ENCODE measurements at places on chromosomes 16 and 17. TPM values are rescaled to one million over a fixed set of nuclear protein-coding genes. Genes with fewer than 3 reads are reported as not detected.

Gene PHB1
- 24.2 TPM for total RNA-seq

Gene CACNG4
- not detected for total RNA-seq

Gene OSGIN1
- total RNA-seq: 2.1 TPM

Gene SPNS3
- 2.3 TPM for total RNA-seq

Gene FADS6
- not detected for total RNA-seq

Gene CMTM2
- not detected for total RNA-seq

Gene NECAB2
- not detected for total RNA-seq

Gene PRDM7
- total RNA-seq: not detected

Gene SDK2
- 8.1 TPM for total RNA-seq

Gene MEOX1
- total RNA-seq: 0.50 TPM

- H3K4me3 ChIP-seq: no peak overlapping the region
- DNase-seq: no peak
- peaks cover 7% of the 10 kb centered on the region for H3K4me1 ChIP-seq
- H3K27ac ChIP-seq: no peak overlapping the region
Measured at GRCh38 chr16:31421587-31421986, 6.6 kb downstream of the COX6A2 start.

- DNase-seq: no peak
- no peak overlapping the region for H3K27ac ChIP-seq
- no peak overlapping the region for H3K4me3 ChIP-seq
- H3K4me1 ChIP-seq: peaks cover 8% of the 10 kb centered on the region
- H3K36me3 ChIP-seq: peaks cover 38% of the 10 kb centered on the region
- no peaks in the 10 kb centered on the region for H3K27me3 ChIP-seq
Measured at GRCh38 chr17:65011047-65011446, 45.5 kb downstream of the GNA13 start.

- no peak overlapping the region for H3K4me3 ChIP-seq
- H3K36me3 ChIP-seq: no peaks in the 10 kb centered on the region
- DNase-seq: no peak
Measured at GRCh38 chr17:44607836-44608690, 48.2 kb upstream of the MEIOC start.

DNA sequence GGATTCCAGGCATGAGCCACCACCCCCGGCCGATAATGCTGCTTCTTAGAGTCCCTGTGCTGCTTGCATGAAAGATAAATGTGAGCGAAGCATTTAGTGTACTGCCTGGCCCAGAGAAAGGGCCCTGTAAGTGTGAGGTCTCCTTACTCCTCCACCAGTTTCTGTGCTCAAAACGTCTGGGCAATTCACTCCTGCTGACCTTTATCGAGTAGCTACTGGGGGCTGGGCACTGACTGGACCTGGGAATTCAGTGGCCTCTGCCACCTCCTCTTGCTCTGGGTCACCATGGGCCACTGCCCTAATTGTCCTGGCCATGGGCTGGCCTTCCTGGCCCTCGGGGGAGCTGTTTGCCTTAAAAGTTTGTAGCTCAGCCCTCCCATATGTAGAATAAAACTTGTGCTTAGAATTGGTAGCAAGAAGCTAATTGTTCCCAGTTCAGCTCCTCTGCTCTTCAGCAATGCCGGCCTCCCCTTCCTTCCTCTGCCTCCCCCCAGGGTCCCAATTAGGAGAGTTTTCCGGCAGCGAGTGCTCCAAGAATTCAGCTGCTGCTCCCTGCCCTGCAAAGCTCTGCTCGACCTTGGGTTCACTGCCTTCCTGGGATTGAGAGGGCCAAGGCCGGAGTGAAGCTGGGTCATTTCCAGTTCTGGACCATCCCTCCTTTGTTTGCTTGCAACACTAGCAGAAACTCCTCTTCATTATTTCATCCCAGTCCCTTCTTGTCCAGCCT, 98.9 kb upstream of the CDC42EP4 start:
- H3K27me3 ChIP-seq: no peaks in the 10 kb centered on the region
- DNase-seq: no peak
- H3K4me3 ChIP-seq: no peak overlapping the region
- H3K36me3 ChIP-seq: no peaks in the 10 kb centered on the region
- no peak overlapping the region for H3K27ac ChIP-seq
- H3K4me1 ChIP-seq: no peaks in the 10 kb centered on the region

DNA sequence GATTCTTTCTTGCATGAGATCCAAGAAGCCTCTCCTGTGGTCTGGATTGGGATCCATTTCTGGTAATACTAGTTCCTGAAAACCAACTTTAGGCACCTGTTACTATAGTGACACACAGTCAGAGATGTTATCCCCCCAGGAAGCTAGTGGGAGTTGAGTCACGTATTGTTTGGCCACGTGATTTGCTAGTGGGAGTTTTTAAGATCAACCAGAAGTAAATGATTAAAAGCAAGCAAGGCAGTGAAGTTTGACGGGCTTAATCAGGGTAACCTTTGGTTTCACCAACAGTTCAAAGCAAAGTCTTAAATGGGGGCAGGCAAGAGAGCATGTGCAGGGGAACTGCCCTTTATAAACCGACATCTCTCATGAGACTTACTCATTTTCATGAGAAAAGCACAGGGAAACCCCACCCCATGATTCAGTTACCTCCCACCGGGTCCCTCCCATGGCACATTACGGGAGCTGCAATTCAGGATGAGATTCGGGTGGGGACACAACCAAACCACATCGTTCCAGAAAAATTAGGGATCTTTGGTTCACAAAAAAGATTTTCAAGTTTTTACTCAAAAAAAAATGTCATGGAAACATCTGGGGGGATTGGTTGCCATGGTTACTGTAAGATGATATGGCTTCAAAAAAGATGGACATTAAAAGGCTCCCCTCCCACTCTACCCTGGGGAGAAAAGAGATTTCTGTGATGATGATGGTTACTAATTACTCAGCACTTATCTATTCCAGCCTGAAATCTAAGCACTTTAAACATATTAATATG, 483.1 kb upstream of the ERCC4 start:
- no peak overlapping the region for H3K27ac ChIP-seq
- H3K27me3 ChIP-seq: no peaks in the 10 kb centered on the region
- no peaks in the 10 kb centered on the region for H3K4me1 ChIP-seq

- H3K4me3 ChIP-seq: no peak overlapping the region
- H3K27ac ChIP-seq: no peak overlapping the region
- H3K27me3 ChIP-seq: peaks cover 2% of the 10 kb centered on the region
- no peaks in the 10 kb centered on the region for H3K36me3 ChIP-seq
- no peaks in the 10 kb centered on the region for H3K4me1 ChIP-seq
Measured at GRCh38 chr17:28488533-28489276, 15.3 kb downstream of the SLC13A2 start.

DNA sequence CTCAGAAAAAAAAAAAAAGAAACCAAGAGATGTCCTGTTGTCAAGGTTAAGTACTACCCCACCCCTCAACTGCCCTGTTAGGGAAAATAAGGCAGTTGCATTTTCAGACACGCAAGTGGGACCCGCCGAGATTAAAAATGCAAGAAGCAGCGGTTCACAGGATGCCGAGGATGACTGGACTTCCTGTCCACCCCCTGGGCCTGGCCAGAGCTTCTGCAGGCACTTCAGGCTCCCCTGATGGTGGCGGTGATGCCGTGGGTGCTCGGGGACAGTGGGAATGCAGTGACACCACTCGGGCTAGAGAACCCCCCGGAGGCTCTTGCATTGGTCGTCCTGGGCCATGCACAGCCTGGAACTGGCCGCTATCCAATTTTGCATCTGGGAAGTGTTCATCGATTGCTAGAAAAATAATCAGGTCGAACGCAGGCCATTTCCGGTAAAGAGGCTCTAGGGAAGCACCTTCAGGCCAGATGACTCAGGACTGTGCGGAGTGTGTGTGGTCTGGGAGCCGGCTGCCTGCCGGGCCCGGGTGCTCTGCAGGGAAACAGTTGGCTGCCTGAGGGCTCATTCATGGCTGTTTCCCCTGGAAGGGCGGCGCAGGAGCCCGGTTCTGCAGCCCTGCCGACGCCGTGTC, 13.4 kb upstream of the CRISPLD2 start:
- no peaks in the 10 kb centered on the region for H3K27me3 ChIP-seq
- no peak overlapping the region for H3K4me3 ChIP-seq
- DNase-seq: no peak
- H3K36me3 ChIP-seq: no peaks in the 10 kb centered on the region

DNA sequence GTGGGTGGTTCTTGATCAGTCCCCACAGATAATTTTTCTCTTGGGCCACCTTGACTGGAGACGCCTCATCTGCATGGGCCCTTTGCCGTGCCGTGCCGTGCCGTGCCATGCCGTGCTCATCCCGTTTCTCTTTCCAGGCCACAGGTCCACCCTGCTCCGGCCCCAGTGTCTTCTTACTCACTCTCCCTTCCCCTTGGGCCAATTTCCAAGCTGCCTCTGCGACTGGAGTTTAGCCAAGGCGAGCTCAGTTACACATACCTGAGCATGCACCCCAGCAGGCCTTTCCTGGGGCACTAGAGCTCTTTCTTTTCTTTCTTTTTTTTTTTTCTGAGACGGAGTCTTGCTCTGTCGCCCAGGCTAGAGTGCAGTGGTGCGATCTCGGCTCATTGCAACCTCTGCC, 40.5 kb upstream of the MGAT5B start:
- no peaks in the 10 kb centered on the region for H3K36me3 ChIP-seq
- H3K27ac ChIP-seq: no peak overlapping the region
- no peaks in the 10 kb centered on the region for H3K27me3 ChIP-seq
- peaks cover 8% of the 10 kb centered on the region for H3K4me1 ChIP-seq

DNA sequence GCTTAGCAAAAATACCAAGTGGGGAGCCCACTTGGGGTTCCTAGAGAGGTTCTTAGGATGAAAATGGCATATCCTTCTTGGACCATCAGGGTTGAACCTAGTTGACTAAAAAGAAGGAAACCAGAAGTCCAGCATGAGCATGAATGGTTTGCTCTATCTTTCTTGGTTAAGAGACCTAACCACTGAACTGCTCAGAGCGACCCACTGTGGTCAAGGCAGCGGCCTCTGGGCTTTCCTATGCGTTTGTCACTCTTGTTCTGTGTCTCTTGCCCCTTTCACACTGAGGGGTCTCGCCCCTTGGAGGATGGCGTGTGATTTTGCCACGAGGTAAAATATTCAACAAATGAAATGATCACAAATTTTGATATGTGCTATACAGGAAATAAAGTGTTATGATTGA, 526 bp upstream of the BORCS6 start:
- H3K27ac ChIP-seq: no peak overlapping the region
- peaks cover 77% of the 10 kb centered on the region for H3K4me1 ChIP-seq
- H3K36me3 ChIP-seq: no peaks in the 10 kb centered on the region
- no peak for DNase-seq
- H3K27me3 ChIP-seq: no peaks in the 10 kb centered on the region

GRCh38 chr16:11619327-11619851, 32.7 kb upstream of the LITAF start:
- no peaks in the 10 kb centered on the region for H3K27me3 ChIP-seq
- H3K27ac ChIP-seq: peak overlapping the region; percentile 62
- peaks cover 76% of the 10 kb centered on the region for H3K4me1 ChIP-seq
- peak overlapping the region; percentile 1 for H3K4me3 ChIP-seq
- H3K36me3 ChIP-seq: no peaks in the 10 kb centered on the region

GRCh38 chr17:7884581-7885366, 3.8 kb upstream of the CHD3 start:
- peak overlapping the region; percentile 96 for H3K27ac ChIP-seq
- H3K4me1 ChIP-seq: peaks cover 72% of the 10 kb centered on the region
- peak overlapping the region; percentile 98 for H3K4me3 ChIP-seq
- H3K27me3 ChIP-seq: no peaks in the 10 kb centered on the region
- peaks cover 19% of the 10 kb centered on the region for H3K36me3 ChIP-seq

DNA sequence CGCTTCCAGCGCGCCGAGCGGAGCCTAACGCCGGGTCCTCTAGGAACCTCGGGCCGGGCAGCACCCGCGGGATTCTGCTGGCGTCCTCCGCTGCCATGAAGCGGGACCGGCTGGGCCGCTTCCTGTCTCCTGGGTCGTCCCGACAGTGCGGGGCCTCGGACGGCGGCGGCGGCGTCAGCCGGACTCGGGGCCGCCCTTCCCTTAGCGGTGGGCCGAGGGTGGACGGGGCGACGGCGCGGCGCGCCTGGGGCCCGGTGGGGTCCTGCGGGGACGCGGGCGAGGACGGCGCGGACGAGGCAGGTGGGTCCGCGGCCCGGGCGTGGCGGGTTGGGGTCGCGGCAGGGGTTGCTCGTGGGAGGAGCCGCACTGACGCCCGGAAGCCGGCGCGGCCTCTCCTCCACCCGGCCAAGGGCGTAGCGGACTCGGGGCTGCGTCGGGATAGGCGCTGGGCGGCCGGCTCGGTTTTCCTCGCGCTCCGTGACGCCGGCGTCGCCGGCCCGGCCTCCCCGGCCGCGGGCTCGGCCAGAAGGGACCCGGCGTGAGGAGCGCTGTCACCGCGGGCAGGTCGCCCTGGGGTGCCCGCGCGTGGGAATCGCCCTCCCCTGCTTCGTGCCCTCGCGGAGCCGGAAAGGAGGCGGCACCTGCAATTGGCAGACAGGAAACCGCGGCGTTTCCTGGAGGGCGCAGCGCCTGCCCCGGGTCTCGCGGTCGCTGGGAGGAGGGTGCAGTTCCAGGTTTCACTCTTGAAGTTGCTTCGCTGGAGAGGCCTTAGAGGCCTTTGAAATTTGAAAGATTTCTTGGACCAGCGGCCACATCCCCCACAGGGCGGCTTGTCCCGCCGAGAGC, 432 bp downstream of the ZNF276 start:
- peaks cover 65% of the 10 kb centered on the region for H3K4me1 ChIP-seq
- H3K4me3 ChIP-seq: peak overlapping the region; percentile 87
- H3K27me3 ChIP-seq: no peaks in the 10 kb centered on the region
- H3K36me3 ChIP-seq: peaks cover 39% of the 10 kb centered on the region
- peak overlapping the region; percentile 94 for H3K27ac ChIP-seq

- H3K27ac ChIP-seq: no peak overlapping the region
- no peaks in the 10 kb centered on the region for H3K4me1 ChIP-seq
- no peak overlapping the region for H3K4me3 ChIP-seq
Measured at GRCh38 chr16:83205896-83206295, 579.1 kb downstream of the CDH13 start.

- no peaks in the 10 kb centered on the region for H3K27me3 ChIP-seq
- H3K4me1 ChIP-seq: peaks cover 62% of the 10 kb centered on the region
- peaks cover 3% of the 10 kb centered on the region for H3K36me3 ChIP-seq
- DNase-seq: peak; percentile 39
- peak overlapping the region; percentile 97 for H3K27ac ChIP-seq
Measured at GRCh38 chr17:39755554-39756379, 18.0 kb downstream of the GRB7 start.

DNA sequence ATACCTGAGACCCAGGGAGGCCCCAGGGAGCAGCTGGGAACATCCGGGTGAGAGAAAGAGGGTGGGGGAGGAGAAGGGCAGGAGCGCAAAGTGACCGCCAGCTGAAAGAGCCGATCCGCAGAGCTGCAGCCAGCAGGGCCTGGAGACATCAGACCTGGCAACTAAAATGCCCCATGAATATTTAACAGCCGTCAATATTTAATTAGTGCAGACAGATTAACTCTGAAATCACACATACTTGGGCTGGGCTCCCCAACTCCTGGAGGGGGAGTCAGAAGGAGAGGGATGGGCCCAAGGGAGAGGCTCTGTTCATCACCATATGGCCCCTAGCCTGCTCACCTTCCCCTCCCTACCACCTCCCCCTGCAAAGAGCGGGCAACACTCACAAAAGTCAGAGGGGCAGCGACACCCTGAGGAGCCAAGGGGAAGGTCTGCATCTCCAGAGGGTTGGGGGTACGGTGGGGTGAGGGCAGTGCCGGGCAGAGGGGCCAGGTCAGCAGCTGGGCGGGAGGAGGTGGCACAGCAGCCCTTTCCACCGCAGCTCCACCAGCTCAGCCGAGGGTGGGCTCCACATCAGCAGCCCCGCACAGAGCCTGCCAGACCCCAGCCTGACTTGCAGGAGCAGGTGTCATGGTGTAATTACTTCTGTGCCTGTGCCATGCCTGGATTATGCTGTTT, 61.9 kb upstream of the CCL1 start:
- H3K27ac ChIP-seq: no peak overlapping the region
- H3K36me3 ChIP-seq: no peaks in the 10 kb centered on the region
- peaks cover 7% of the 10 kb centered on the region for H3K4me1 ChIP-seq
- peaks cover 14% of the 10 kb centered on the region for H3K27me3 ChIP-seq

Data from CD4-positive, alpha-beta T cell (primary cell).